Activated CD4-positive, alpha-beta T cell treated with anti-CD3 and anti-CD28 coated beads for 48 hours (primary cell): ENCODE measurements at places on chromosomes 16 and 17.

DNA sequence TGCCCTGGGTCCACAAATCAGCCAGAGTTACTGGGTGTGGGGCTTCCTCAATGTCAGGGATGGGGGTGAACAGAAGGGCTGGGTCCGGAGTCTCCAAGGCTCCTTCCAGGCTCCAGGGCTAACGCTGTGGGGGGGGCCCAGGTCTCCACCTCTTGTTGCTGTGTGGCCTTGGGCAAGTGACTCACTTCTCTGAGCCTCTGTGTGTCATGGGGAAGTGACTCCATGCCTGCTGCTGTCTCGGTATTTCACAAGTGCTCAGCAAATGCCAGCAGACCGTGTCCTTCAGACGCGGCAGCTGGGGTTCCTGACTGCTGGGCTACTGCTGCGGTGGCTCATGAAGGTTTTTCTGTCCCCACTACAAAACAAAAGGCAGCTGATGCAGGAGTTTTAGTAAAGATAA is 26.6 kb downstream of the JPH3 start:
- peak; percentile 8 for DNase-seq

DNA sequence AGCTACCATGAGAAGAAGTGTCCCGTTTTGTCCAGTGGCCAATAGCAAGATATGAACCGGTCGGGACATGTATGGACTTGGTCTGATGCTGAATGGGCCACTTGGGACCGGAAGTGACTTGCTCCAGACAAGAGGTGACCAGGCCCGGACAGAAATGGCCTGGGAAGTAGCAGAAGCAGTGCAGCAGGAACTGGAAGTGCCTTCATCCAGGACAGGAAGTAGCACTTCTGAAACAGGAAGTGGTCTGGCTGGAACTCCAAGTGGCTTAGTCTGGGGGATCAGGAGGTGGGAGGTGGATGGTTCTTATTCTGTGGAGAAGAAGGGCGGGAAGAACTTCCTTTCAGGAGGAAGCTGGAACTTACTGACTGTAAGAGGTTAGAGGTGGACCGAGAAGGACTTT is 5.3 kb downstream of the EFNB3 start:
- DNase-seq = no peak

DNA sequence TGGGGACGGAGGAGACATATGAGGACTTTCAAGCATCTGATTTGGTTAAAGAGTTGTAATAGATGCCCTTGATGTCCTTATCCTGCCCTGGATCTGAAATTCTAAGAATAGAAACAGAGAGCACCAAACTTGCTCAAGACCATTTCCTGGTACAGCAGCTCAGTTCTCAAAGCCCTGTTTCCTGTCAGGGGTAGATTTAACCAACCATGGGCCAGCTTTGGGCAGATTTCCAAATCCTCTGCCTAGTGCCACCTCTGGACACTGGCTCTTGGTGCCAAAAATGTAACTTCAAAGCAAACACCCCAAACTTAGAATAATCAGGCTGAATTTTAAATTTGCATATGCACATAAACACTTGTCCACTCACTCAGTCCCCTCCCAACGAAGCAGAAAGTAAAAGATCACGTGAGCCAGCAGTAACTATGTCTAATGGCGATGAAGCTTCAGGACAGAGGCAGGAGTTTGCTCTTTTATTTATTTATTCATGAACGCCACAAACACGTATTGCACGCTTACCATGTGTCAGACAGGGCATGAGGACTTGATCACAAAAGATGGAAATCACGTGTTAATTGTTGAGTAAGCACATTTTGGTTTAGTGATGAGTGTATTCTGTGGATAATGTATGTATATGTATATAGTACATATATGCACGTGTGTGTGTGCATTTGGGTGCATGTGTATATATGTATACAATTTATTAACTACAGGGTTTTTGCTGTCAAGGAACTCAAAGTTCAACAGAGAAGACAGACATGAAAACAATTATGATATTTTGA is 23.1 kb upstream of the SDK2 start:
- DNase-seq = no peak

- no peak for DNase-seq
These were observed 23.0 kb downstream of the WNT3 start for GRCh38 chr17:46795379-46795952.

- no peak for DNase-seq
These were observed 13.8 kb upstream of the SRRM2 start for GRCh38 chr16:2738615-2739014.

GRCh38 chr17:48609033-48609432 is 1.8 kb downstream of the HOXB7 start:
- no peak for DNase-seq

DNA sequence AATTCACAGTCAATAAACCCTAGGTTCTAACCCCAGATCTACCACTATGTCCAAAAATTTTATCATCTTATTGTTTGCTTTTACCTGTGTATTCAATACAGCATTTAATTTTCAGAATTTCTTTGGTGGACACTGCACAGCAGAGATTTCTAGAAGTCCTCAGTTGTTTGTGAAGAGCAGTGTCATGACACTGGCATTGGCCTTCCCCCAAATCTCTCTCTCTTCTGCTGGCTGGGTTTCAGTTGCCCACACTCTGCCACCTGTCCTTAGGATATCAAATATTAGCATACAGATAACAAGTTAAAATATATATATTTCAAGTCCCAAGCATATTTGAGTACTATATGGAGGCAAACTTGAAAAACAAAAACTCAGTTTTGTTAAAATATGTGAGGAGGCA is 2.0 kb upstream of the THUMPD1 start:
- DNase-seq = no peak

- DNase-seq = no peak
These were observed 5.3 kb upstream of the MAP2K3 start for GRCh38 chr17:21279198-21279535.

DNA sequence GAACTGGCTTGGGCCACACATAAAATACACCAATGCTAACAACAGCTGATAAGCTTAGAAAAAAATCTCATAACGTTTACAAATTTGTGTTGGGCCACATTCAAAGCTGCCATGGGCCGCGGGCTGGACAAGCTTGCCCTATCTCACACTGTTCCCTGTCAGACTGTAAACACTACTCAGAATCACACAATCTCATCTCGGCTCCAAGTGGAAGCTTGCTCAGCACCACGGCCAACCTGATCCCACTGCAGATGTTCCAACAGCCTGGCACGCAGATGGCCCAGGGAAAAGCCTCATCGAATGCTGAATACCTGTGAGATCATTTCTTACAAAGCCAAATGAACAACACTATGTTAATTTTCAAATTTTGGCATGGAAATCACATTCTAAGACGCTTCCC is 125.8 kb downstream of the ANKRD11 start:
- DNase-seq = no peak

GRCh38 chr16:49338611-49339265 is 34.9 kb upstream of the C16orf78 start:
- DNase-seq = no peak

GRCh38 chr17:10776381-10776780 is 27.5 kb downstream of the TMEM238L start:
- DNase-seq = no peak

- DNase-seq = no peak
These were observed 22.3 kb downstream of the TMEM11 start for GRCh38 chr17:21191698-21192097.

- DNase-seq = no peak
These were observed 8.6 kb downstream of the MAPT start for GRCh38 chr17:45902892-45903346.

- no peak for DNase-seq
These were observed 79.9 kb downstream of the TMC6 start for GRCh38 chr17:78048346-78049292.

DNA sequence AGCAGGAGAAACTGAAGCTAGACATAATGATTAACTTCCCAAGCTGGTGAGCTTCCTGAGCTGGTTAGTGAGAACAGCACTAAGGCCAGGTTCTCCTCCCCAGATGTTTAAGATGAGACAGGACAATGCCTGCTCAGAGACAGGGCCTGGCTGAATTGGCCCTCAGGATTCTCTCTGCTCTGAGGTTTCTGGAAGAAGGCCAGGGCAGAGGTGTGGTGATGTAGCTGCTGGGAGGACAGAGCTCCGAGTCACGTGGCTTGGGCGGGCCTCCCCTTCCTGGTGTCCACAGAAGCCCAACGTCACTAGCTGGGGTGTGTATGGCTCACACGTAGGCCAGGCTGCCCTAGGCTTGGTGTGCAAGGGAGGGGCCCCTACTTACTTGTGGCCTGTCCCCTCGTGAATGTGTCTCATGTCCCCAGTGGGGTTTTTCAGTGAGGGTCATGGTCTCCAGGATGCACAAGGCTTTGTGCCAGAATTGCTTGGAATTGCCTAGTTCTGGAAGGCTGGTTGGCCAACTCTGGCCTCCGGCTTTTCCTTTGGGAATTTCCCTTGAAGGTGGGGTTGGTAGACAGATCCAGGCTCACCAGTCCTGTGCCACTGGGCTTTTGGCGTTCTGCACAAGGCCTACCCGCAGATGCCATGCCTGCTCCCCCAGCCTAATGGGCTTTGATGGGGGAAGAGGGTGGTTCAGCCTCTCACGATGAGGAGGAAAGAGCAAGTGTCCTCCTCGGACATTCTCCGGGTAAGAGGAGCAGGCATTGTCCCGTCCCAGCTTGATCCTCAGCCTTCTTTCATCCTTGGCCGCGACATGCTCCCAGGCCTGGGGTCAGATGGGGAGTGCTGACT is 3.4 kb downstream of the NOD2 start:
- DNase-seq = peak; percentile 73

- no peak for DNase-seq
These were observed 11.6 kb upstream of the ZFPM1 start for GRCh38 chr16:88441460-88441859.

- DNase-seq = peak; percentile 21
These were observed 861 bp downstream of the RAB11FIP3 start for GRCh38 chr16:426115-426905.

DNA sequence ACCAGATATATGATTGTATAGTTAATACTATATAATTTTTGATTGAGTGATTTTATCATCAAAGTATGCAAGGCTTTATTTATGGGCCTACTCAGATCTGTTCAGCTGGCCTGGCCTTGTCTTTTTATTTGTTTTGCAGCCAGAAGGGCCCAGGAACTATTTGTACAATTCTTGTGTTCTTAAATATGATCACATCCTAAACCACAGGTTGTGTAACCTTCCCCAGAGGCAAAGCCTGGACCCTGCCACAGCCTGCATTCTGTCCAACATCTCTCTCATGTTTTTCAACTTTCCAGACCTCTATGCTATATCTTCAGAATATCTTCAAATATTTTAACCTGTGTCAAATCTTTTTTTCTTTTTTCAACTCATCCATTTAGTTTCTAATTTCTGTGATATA is 410.4 kb upstream of the MON1B start:
- DNase-seq = no peak

DNA sequence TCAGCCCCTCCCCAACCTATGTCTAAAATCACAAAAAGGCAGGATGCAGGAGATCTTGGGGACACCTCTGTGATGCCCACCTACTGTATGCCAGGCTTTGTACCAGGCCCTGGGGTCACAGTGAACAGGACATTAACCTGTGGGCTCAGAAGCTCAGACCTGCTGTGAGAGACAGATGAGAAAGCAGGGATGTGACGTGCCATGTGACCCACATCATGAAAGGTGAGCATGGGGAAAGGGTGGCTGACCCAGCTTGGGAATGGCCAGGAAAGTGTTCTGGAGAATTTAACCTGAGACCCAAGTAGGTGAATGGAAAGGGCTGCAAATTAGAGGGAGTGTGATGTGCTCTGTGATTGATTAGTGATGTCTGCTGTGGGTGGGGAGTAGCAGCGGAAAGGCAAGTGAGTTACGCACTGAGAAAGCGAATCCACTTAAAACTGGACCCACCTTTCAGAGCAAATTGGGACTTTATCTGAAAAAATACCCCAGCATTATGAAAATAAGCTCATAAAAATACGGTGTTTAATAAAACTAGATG is 132.2 kb downstream of the IRF8 start:
- no peak for DNase-seq

GRCh38 chr16:65136681-65137080 is 14.8 kb upstream of the CDH11 start:
- no peak for DNase-seq

- no peak for DNase-seq
These were observed 75.7 kb downstream of the CYTH1 start for GRCh38 chr17:78706271-78706915.

GRCh38 chr17:1107777-1108477 is 71.9 kb downstream of the ABR start:
- DNase-seq = no peak

DNA sequence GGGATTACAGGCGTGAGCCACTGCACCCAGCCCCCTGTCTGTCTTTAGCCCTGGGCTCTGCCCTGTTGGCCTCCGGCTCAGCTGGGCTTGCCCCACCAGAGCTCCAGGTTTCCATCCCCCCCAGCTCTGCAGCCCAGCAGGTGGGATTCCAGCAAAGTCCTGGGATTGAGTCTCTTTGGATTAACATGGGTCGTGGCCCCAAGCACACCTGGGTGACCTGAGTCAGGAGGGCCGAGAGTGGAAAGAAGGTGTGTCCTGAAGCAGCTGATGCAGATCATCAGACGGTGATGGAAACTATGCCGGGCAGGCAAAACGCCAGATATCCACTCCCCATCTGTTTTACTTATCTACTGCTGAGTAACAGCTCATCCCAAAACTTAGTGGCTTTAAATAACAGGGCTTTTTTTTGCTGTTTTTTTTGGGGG is 72.5 kb downstream of the KNOP1 start:
- DNase-seq = no peak

GRCh38 chr17:74873874-74874614 is 1.2 kb upstream of the FDXR start:
- no peak for DNase-seq

GRCh38 chr16:24988593-24989338 is 26.4 kb downstream of the ARHGAP17 start:
- DNase-seq = peak; percentile 49

DNA sequence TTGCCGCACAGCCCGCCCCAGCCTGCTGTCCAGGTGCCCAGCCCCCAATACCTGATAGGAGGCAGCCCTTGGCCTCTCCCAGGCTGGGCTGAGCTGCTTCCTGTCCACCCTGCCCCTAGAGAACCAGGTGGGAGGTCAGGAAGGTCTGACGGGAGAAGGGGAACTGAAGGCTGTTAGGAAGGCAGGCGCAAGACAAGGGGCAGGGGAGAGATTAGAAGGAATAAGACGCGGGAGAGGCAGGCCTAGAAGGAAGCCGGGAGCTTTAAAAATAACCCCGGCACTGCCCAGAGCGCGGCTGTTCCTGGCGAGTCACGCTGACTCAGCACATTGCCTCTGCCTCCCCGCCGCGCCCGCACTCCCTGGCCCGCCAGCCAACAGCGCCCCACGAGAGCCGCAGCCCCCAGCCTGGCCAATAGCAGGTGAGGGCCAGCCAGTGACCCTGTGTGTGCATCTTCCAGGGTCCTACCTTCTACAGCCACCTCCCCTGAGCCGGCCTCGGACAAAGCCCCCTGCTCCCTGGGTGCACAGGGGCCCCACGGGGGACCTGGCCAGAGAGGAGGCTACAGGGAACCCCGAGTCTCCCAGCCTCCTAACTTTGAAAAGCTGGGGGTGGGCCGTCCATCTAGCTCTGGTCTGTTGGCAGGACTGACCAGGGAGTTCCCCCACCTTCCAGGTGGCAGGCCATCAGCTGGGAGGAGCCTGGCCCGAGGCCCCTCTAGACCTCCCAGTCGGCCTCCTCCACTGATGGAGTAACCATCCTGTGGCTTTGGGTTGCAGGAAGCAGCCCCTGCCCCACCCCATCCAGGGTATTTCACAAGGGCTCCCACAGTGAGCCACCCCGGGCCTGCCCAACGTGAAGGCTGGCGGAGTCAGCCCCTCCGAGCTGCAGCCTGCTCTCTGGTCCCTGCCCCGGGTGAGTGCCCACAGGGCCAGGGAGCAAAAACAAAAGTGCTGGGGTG is 4.0 kb downstream of the MAFG start:
- no peak for DNase-seq
